ENCODE measurements at places on chromosomes 11 and 22.

DNA sequence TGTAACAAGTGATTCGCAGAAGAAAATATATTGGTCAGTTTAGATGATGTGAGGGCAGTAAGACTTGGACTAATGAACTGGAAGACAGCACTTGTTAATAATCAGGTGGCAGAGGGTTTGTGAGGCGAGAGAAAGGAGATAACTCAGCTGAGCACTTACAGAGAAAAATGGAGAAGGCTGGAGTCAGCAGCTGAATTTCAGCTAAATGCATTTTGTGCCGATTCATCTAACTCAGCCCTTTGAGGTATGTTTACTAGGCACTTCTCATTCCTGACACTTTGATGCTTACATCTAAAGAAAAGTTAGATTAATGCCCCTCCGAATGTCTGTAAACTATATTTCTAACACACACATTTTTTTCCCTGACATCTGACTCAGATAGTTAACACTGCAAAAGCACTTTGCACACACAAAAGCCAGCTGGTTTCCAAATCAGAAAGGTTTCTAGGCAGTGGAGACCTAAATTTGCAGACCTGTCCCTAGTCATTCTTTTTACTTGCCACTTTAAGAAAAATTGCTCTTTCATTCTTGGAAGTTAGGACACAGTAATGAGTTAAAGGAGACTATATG is 859.5 kb upstream of the CCDC90B start:
- no peak for DNase-seq

DNA sequence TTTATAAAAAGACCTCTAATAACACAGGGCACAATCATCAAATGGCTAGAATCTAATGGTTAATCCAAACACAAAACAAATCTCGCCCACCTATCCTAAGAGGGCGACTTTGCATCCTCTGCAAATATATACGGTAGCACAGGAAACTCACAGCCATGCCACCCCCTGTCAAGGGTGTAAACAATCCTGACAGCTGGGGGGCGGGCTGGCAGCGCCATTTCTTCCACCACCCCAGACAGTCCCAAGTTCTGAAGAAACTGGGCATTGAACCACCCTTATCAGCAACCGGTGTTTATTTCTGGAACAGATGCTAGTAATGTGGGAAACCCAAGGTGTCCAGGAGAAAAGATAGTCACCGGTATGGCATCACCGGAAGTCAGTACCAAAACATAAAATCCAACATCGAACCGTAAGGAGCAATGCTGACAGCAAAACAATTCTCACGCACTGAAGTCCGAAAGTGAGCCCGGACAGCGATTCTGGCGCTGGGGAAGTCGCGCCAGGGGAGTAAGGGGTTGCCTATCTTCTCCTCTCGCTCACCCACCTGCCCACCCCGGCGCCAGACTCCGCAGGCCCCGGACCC is 825 bp downstream of the FBXO3 start:
- peak; percentile 27 for DNase-seq

GRCh38 chr11:133243832-133244231 is 288.5 kb downstream of the OPCML start:
- DNase-seq = no peak

- DNase-seq = no peak
Observed at GRCh38 chr22:37862570-37863325, 13.5 kb downstream of the EIF3L start.

GRCh38 chr11:61042961-61043540 is 59.2 kb upstream of the CD5 start:
- DNase-seq = no peak

DNA sequence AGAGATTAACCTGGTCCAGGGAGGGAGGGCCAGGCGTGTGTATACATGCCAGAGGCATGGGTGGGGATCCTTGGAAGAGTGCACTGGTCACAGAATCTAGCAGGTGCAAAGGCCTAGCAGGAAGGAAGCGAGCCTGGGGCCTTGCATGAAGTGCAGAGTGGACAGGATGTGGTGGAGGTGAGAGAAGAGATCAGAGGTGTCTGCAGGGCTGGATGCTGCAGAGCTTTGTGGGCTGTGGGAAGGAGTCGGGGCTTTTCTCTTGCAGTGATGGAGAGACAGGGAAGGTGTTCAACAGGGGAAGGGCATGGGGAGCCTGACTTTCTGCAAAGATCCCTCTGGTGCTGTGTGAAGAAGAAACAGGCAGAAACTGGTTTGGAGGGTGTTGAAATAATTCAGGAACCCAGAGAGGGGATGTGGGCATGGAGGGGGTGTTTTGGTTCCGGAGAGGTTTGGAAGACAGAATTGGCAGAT is 2.5 kb upstream of the TPST2 start:
- DNase-seq = peak; percentile 44

GRCh38 chr11:47285969-47286770 is 16.2 kb downstream of the MADD start:
- no peak for DNase-seq

- peak; percentile 66 for DNase-seq
Observed at GRCh38 chr11:56783448-56784041, 35.0 kb upstream of the OR9G4 start.

DNA sequence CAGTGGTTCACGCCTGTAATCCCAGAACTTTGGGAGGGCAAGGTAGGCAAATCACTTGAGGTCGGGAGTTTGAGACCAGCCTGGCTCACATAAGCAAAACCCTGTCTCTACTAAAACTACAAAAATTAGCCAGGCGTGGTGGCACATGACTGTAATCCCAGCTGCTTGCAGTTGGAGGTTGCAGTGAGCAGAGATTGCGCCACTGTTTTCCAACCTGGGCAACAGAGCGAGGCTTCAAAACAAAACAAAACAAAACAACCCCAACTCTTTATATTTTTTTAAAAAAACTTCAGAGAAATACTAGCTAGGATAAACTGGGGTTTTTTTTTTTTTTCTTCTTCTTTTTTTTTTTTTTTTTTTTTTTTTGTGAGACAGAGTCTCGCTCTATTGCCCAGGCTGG is 31.8 kb upstream of the RAPSN start:
- no peak for DNase-seq

- no peak for DNase-seq
Observed at GRCh38 chr11:33704240-33705002, 3.8 kb upstream of the C11orf91 start.

GRCh38 chr22:44348971-44349560 is 36.3 kb upstream of the SHISAL1 start:
- no peak for DNase-seq

GRCh38 chr11:121522043-121522941 is 69.5 kb upstream of the SORL1-AS1 start:
- peak; percentile 53 for DNase-seq

DNA sequence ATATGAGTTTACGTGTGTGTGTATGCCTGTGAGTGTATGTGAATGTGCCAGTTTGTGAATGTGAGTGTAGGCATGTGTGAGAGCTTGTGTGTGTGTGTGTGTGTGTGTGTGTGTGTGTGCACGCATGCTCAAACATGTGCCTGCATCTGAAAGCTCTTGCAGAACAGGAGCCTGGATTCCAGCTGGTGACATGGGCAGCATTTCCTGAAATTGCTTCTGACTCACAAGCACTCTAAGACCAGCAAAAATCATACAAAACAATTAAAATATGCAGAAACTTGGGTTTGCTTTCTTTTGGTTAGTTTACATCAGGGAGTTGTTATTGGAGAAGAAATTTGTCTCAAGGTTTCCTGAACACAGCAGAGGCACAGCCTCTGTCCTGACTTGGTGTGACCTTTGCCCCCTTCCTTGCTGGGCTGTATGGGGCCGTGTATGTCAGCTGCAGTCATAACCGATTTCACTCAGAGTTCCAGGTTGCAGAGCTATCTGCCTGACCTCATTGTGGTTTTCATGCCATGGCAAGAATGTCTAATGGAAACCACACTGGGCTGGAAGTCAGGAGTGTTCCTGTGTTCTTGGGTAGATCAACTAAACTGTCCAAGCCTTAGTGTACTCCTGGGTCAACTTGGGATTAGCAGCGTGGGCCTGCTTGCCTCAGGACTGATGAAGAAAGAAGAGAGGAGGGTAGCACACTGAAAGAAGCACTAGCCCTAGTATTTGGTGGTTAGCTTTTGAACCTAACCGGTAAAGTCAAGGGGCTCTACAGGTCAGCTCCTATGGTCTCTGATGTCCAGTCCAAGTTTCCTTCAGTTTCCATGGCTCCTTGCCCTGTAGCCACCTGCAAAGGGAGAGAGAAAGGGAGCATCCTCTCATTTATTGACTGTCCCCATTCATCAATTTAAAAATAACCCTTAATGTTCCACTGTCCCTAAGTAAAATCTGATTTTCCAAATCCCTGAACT is 143.7 kb downstream of the SNX19 start:
- peak; percentile 86 for DNase-seq

DNA sequence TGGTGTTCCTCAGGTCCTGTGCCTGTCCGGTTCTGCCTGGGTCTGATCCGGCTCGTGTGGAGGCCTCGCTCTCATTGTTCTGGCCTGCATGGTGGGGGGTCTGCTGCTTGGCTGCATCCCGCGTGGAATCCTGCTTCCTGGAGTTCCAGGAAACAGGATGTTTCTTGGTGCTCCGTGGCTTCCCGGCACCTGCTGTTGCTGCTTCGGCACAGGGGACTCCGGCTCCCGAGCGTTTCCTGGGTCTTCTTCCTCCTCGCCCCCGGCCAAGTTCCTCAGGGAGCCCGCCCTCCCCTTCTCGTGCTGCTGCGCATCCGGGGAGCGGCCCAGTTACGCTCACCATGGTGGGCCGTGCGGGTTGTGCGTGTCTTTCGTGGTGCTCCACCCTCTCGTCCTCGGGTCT is 29.9 kb downstream of the GLB1L2 start:
- DNase-seq = no peak

- DNase-seq = peak; percentile 33
Observed at GRCh38 chr22:37808294-37808657, 542 bp downstream of the GCAT start.

DNA sequence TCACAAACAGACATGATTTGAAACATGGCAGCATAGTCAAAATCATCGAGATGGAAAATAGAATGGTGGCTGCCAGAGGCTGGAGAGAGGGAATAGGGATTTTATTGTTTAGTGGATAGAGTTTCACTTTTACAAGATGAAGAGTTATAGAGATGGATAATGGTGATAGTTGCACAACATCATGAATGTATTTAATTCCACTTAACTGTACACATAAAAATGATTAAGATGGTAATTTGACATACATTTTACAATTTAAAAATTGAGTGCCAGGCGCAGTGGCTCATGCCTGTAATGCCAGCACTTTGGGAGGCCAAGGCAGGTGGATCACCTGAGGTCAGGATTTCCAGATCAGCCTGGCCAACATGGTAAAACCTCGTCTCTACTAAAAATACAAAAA is 21.2 kb downstream of the TTC28 start:
- DNase-seq = no peak

GRCh38 chr11:92125321-92125720 is 99.3 kb upstream of the FAT3 start:
- DNase-seq = no peak

DNA sequence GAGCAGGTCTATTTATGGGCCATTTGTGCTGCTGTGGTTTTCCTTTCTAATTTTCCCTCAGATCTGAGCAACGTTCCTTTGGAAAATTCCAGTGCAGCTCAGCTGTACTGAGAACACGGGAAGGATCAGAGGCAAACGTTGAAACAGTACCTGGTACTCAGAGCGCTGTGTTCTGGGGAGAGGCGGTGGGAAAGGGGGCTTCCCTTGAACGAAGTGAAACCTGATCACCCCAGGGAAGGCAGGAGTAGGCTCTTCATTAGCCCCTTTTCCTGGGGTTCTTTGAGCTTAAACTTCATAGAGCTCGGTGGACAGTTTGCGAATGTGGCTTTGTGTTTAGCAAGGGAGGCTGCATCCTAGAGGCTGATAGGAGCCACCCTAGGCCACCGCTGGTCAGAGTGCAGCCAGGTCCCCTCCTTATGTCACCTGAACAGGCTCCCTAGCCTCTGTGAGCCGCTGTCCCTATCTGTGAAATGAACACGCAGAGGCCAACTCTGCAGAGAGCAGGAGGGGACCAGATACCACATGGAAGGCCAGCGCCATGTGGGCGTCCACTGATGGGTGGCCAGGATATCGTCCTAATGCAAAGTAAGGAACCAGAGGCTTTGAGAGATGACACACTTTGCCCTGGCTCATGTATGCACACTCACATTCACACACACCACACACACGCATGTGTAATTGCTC is 1464.8 kb downstream of the BRD1 start:
- DNase-seq = no peak

- DNase-seq = no peak
Observed at GRCh38 chr11:362642-363442, 6.5 kb upstream of the B4GALNT4 start.

GRCh38 chr11:61962213-61963015 is 5.0 kb downstream of the FTH1 start:
- no peak for DNase-seq

DNA sequence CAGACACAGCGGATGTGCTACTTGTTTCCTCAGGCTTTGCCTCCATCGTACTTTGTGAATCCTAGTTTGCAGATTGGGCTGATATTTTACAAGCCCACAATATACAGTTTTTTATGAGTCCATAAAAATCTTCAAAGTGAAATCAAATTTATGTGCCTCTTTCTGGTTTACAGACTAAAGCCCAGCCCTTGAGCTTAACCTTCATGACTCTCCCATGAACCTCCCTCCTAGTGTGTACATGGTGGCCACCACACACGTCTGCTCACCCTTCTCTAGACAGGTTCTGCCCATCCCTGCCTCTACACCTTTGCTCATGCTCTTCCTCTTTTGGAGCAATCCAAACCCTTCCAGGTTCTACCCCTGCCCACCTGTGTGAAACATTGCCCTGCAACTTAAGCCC is 129.4 kb downstream of the TENM4 start:
- DNase-seq = no peak

DNA sequence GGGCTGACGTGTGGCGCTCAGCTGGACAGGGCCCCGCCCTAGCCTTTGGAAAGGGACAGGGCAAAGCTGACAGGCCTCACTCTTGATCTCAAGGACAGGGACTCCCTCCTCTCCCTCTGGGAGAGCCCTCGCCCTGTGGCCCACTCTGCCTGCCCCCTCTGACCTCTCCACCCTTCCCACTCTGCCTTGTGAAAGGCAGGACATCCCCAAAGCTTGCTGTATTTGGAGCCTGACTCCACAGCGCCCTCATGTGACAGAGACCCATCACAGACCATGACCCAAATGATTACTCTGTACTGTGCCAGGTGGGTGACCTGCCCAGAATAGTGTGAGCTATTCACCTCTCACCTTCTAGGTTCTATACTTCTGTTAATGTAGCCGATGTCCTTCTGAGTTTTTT is 18.8 kb downstream of the P2RY2 start:
- peak; percentile 50 for DNase-seq

DNA sequence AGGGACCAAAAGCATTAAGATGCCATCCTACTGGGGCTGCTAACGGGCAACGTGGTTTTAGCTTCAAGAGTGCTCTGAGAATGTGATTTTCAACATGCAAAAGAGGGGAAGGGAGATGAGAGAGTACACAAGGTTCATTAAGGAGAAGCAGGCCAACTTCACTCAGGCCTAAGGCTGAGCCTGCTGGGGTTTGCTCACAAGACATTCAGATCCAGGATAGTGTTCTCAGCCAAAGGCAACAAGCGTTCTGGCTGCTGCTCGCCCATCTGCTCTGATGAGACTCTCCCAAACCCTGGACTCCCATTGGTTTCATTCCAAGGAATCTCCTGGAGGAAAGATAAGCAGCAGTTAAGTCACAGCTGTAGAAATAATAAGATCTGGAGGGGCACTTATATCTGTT is 23.6 kb upstream of the UPB1 start:
- DNase-seq = no peak

- DNase-seq = no peak
Observed at GRCh38 chr11:102407901-102408300, 44.7 kb downstream of the TMEM123 start.

Measured in bronchial epithelial cell (primary cell).